Thoracic aorta (tissue), 2 donors: ENCODE measurements at places on chromosomes 6 and 20. TPM values are rescaled to one million over a fixed set of nuclear protein-coding genes. Genes with fewer than 3 reads are reported as not detected.

Gene PACSIN1
- total RNA-seq = 0.14 TPM

Gene EYS
- not detected for total RNA-seq

Gene SEC63
- 39.5 TPM for total RNA-seq

Gene HEY2
- total RNA-seq = 40.9 TPM

Gene GCNT2
- total RNA-seq = 44.9 TPM

GRCh38 chr20:58433759-58434158 lies 44.7 kb downstream of the VAPB start:
- no peak overlapping the region for H3K27ac ChIP-seq
- DNase-seq = no peak
- H3K36me3 ChIP-seq = no peaks in the 10 kb centered on the region

GRCh38 chr6:106773522-106773921 lies 144.1 kb downstream of the QRSL1 start:
- H3K36me3 ChIP-seq = no peaks in the 10 kb centered on the region
- no peak overlapping the region for H3K27ac ChIP-seq
- DNase-seq = no peak
- H3K27me3 ChIP-seq = no peaks in the 10 kb centered on the region
- peaks cover 2% of the 10 kb centered on the region for H3K4me1 ChIP-seq

DNA sequence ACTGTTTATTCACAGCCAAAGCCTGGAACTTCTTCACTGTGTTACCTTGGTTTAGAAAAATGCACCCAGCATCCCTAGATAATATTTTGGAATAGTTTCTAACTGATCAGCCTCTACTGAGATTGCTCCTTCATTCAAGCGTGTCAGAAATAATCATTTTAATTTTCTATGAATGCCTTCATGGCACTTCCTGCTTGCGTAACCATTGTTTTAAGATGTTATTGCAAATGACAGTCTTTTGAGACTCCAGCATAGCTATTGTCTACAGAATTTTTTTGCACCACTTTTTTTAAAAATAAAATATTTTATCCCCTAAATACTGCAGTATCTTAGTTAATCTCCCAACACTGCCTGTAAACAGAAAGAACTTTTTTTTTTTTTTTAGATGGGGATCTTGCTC lies 213.1 kb downstream of the PHACTR1 start:
- no peaks in the 10 kb centered on the region for H3K36me3 ChIP-seq
- no peaks in the 10 kb centered on the region for H3K4me1 ChIP-seq
- no peak overlapping the region for H3K4me3 ChIP-seq
- DNase-seq = no peak
- H3K27me3 ChIP-seq = no peaks in the 10 kb centered on the region
- no peak overlapping the region for H3K27ac ChIP-seq

DNA sequence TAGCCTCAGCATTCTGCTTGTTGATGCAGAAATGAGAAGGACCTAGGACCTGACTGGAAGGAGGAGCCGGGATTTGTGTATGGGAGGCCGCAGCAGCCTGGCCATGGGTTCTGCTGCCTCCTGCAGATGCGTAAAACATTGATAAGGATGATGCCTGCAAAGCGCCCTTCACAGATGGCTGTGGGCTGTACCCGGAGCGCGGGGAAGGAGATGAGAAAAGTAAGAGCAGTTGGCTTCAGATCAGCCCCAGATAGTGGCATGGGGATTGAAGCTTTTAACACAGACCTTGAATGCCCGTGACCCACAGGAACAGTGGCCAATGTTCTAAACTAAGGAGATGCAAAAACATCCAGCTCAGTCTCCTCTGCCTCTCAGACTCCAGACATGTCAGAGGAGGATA lies 136.4 kb upstream of the KCNG1 start:
- DNase-seq = no peak
- H3K27me3 ChIP-seq = no peaks in the 10 kb centered on the region
- H3K27ac ChIP-seq = no peak overlapping the region
- H3K36me3 ChIP-seq = no peaks in the 10 kb centered on the region

DNA sequence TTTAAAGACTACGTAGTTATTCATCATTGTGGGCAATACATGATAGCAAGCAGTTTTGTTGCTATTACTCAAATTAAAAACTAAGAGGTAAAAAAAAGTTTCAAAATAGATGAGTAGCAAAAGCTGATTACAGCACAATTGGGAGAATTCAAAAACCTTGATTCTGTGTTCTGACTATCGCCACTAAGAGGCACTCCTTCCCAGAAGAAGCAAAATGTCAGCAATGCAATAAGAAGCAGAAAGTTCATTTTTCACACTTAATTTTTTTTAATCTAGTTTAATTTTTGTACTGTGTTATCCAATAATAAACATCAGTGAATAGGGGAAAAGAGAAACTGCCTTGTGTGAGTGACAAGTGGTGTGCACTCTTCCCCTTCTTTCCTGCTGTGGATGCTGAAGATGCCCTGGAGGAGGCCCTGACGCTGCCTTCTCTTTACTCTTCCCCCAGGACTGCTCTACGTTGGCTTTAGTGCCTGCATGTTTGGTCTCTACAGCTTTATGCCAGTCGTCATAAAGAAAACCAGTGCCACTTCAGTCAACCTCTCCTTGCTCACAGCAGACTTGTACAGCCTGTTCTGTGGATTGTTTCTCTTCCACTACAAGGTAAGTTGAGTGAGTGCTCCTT lies 263.2 kb upstream of the PLN start:
- H3K27ac ChIP-seq = peak overlapping the region; percentile 65
- H3K36me3 ChIP-seq = no peaks in the 10 kb centered on the region
- peaks cover 56% of the 10 kb centered on the region for H3K4me1 ChIP-seq

GRCh38 chr6:97306544-97307320 lies 23.7 kb upstream of the MMS22L start:
- no peaks in the 10 kb centered on the region for H3K4me1 ChIP-seq
- H3K27me3 ChIP-seq = no peaks in the 10 kb centered on the region
- no peak overlapping the region for H3K27ac ChIP-seq
- no peaks in the 10 kb centered on the region for H3K36me3 ChIP-seq
